Fibroblast of the aortic adventitia (primary cell): ENCODE measurements at places on chromosomes 2 and 18.

GRCh38 chr18:29840089-29840488 is 1202.5 kb downstream of the DSC3 start:
- peak; percentile 83 for DNase-seq

- DNase-seq, result no peak
Measured at GRCh38 chr18:70425236-70425635, 136.4 kb downstream of the SOCS6 start.

DNA sequence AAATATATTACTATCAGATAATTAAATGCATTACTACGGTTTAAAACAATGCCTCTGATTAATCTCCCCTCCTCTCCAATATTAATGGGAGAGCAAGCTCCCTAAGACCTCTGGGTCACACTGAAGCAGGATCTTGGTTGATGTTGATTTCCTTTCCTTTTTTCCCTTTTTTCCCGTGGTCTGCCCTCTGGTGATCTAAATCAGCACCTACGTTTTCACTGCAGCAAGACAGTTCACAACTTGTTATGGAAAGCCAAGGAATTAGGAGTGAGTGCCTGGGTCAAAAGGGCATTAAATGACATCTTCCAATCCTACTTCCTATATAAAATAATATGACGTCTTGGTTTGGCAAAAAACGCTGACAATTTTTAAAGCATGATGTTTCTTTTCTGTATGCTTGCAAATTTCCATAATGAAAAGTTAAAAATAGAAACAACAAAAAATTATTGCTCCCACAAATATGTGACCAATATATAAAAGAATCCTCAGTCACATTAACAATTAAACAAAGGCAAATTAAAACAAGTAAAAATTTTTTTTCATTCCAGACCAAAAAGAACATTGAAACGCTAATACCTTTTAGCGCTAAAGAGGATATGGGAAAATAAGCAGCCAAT is 7.9 kb upstream of the CFAP36 start:
- DNase-seq, result peak; percentile 56

DNA sequence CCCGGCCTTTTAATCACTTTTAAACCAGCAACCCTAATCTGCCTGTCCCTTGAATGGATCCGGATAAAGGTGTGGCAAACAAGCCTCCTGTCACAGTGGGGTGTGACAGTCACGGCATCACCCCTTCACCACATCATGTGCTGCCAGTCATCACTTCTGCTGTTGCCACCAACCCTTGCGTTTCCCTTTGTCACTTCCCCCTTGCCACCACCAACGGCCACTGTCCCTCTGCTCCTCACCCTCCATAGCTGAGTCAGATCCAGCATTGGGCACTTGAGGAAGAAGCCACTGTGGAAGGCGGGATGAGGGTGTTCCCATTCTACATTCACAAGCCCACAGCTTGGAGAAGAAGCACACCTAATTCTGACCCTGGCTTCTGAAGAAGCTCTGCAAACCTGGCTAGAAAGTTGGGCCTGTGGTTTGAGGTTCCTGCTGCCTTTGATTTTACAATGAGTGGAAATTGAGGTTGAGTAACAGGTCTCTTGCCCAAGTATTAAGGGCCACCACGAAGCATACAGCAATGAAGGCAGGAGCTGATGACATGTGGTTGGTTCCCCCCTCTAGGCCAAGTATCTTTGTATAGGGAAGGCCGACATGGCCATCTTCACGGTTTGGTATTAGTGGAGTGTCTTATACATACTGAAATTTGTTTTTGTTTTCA is 22.9 kb upstream of the DARS1 start:
- DNase-seq, result no peak

GRCh38 chr2:9740382-9741073 is 102.7 kb upstream of the TAF1B start:
- no peak for DNase-seq

GRCh38 chr2:186748354-186748753 is 54.5 kb downstream of the FAM171B start:
- no peak for DNase-seq

- peak; percentile 55 for DNase-seq
Measured at GRCh38 chr2:55616551-55617174, 759 bp downstream of the PPP4R3B start.

- peak; percentile 82 for DNase-seq
Measured at GRCh38 chr2:218229239-218229638, 12.2 kb downstream of the ARPC2 start.

DNA sequence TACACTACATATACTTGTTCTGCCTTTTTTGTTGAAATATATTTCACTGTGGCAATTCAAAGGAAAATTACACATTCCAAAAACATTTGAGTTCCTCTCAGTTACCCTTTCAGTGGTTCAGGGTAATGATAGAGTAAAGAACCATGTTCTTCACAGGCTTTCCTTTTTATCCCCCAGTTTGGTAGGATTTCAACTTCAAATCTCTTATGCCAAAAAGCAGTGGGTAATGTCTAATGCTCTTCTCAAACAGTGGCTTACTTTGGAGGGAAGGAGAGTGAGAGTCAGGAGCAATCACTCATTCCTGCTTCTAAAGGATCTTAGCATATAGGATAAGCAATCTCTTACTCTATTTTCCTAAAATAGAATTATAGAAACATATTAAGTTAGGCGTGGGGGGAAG is 290.6 kb downstream of the ZEB2 start:
- no peak for DNase-seq

DNA sequence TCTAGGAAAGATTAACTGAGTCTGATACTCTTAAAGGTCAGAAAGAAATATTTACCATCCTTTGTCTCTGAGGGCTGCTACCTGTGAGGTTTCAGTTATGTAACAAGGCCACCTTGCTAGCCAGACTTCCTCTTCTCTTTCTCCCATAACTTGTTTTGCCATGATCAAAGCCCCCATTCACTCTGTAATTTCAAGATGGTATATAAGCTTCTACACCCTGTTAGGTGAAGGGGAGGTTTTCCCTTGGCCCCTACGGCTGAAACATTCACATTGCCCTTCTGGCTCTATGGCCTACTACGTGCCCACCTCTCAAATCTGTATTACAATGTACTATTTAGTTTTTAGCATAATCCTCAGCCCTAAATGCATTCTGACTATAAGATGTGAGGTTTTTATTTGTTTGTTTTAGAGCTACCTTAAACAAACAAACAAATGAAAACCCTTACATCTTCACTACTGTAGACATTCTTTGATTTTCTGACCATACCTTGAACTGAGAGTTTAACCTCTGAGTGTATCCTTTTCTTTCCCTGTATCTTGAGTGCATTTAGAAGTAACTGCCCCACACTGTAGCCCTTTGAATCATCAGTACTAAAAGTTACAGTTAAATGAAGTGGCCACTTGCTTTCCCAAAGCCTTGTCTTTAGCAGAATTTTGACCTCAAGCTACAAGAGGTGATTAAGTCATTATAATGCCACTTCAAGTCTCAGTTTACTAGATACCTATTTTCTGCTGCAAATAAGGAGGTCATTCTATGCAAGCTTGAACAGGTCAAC is 332.2 kb downstream of the SOCS6 start:
- no peak for DNase-seq

DNA sequence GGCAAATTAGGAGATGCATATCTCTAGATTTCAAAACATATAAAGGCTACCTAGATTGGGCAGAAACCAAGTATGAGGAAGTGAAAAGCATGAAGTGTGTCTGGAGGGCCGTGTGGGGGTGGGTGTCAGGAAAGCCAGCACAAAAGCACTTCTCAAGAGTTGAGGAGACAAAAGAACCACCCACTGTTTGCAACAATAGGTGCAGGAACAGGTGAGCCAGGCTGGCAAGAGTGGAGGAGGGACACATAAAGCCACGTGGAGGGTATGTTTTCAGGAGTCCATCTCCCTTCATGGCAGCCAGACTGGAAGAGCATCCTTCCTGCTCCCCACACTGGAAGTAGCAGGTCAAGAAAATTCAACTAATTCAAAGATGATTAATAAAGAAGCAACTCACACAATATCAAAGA is 96.4 kb downstream of the CERS6 start:
- DNase-seq, result no peak

GRCh38 chr2:18123577-18123976 is 245.1 kb downstream of the KCNS3 start:
- no peak for DNase-seq

DNA sequence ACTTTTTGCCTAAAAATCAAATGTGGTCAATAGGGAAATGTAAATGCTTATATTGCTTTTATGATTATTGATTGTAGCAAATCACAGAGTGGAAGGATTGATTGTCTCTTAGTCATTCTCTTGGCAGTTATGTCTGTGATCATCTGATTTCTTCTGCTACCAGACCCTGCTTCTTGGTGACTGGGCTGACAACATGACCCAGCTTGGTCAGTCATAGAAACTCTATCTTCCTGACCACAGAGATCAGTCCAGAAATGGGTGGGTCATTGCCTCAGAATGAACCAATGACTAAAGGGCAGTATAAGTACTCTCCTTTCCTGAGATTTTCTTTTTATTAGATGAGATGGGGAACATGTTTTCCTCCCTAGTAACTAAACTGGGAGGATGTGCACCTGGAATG is 87.6 kb downstream of the MAIP1 start:
- DNase-seq, result peak; percentile 17

DNA sequence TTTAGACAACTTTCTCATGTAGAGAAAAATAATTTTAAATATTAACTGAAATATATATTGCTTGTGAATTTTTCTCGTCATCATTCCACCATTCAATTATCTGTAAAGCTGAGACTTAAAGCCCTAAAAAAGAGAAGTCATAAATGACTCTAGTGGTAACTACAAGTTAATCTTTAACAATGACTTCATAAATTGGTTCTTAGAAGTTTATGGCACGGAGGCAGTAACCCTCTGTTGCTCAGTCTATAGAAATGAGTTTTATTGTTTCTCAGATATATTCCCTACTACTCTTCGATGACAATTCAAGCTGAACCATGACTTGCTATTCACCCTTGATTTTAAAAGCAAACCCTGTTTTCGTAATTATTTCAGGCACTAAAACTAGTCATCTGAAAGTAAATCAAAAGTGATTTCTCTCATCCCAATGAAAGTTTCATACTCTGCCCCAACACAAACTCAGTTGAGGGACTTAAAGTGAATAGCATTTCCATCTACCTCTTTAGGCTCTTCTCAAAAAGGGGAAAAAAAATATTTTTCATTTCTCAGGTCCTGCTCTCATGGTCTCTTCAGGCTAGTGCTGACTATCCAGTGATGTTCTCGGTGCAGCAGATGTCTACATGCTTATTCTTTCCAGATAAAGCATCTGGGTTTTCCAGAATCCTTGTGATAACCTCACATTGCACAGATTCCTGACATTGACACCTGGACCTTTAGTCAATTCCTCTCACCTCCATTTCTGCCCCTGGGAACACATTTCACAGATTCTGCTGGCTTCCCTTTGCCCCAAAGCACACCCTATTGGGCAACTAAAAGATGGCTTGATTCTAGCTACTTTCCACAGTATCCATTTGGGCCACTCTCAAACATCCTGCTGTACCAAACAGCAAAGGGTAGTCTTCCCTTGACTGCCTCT is 207.8 kb upstream of the LRATD1 start:
- DNase-seq, result no peak

DNA sequence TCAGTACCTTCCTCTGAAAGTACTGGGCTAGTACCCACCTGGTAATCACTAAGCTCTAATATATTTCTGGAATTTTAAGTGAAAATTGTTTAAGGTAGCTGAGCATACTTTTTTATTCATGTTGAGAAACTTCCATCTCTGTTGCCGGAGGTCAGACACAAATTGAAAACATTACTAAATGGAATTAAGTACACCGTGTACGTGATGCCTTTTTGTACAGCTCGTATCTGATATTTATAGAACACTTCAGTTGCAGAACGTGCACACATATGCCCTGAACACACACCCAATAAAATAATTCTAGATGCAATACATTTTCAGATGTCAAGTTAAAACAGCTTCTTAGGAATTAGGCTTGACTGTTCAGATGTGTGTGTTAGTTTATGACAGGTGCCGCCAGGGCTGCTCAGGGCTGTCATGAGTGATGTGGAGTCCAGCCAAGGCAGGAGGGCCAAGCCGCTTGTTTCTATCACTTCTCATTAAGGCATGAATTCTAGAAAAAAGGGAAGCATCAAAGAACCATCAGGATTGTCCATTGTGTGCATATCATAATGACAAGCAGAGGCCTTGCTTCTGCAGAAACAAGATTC is 80.9 kb upstream of the FOSL2 start:
- DNase-seq, result no peak

- peak; percentile 77 for DNase-seq
Measured at GRCh38 chr2:178485356-178485755, 5.1 kb downstream of the PLEKHA3 start.

- no peak for DNase-seq
Measured at GRCh38 chr2:179764710-179765109, 96.7 kb downstream of the ZNF385B start.

- peak; percentile 90 for DNase-seq
Measured at GRCh38 chr18:3995476-3996102, 459.5 kb downstream of the DLGAP1 start.

GRCh38 chr18:31261792-31262582 is 56.0 kb upstream of the DSG1 start:
- DNase-seq, result no peak

- no peak for DNase-seq
Measured at GRCh38 chr2:186721956-186722355, 28.1 kb downstream of the FAM171B start.

- peak; percentile 34 for DNase-seq
Measured at GRCh38 chr2:231987124-231987727, 25.7 kb downstream of the DIS3L2 start.

- no peak for DNase-seq
Measured at GRCh38 chr18:54335638-54336173, 22.0 kb downstream of the STARD6 start.

- peak; percentile 40 for DNase-seq
Measured at GRCh38 chr2:230737791-230738226, 25.2 kb downstream of the CAB39 start.

GRCh38 chr2:181902625-181903024 is 11.1 kb downstream of the ITPRID2 start:
- peak; percentile 12 for DNase-seq

GRCh38 chr2:86019121-86019520 is 86.6 kb downstream of the POLR1A start:
- no peak for DNase-seq

- peak; percentile 43 for DNase-seq
Measured at GRCh38 chr18:44518091-44518615, 162.5 kb upstream of the SETBP1 start.

GRCh38 chr2:71948781-71949536 is 198.7 kb downstream of the CYP26B1 start:
- peak; percentile 85 for DNase-seq

- no peak for DNase-seq
Measured at GRCh38 chr18:44602845-44603244, 77.8 kb upstream of the SETBP1 start.

GRCh38 chr2:6748406-6749067 is 117.2 kb downstream of the CMPK2 start:
- no peak for DNase-seq

- no peak for DNase-seq
Measured at GRCh38 chr2:135043345-135043744, 3.9 kb downstream of the MAP3K19 start.

GRCh38 chr18:69564602-69565001 is 163.9 kb downstream of the DOK6 start:
- no peak for DNase-seq

GRCh38 chr18:46488471-46489213 is 168.4 kb downstream of the LOXHD1 start:
- DNase-seq, result no peak

GRCh38 chr2:179441551-179441950 is 176.9 kb upstream of the SESTD1 start:
- no peak for DNase-seq
